Smooth muscle cell of the coronary artery (primary cell): ENCODE measurements at places on chromosomes 5 and 9. TPM values are rescaled to one million over a fixed set of nuclear protein-coding genes. Genes with fewer than 3 reads are reported as not detected.

PCA3 gene
- total RNA-seq, result not detected in 2 replicates

NR5A1 gene
- total RNA-seq, result not detected in 2 replicates

SLC34A1 gene
- total RNA-seq, result not detected in 2 replicates

IRGM gene
- total RNA-seq, result not detected in 2 replicates

KIAA0825 gene
- 1.4 and 1.6 TPM in 2 replicates for total RNA-seq

FST gene
- total RNA-seq, result 38.1 and 73.2 TPM in 2 replicates

DDX4 gene
- not detected in 2 replicates for total RNA-seq

SLC4A9 gene
- not detected in 2 replicates for total RNA-seq

INSL6 gene
- not detected in 2 replicates for total RNA-seq

MARCOL gene
- not detected in 2 replicates for total RNA-seq

SELENOP gene
- 2.6 and 159 TPM in 2 replicates for total RNA-seq

OTP gene
- not detected in 2 replicates for total RNA-seq

TMEM174 gene
- total RNA-seq, result not detected in 2 replicates

C9orf50 gene
- 0.08 TPM in 1 of 2 replicates, not detected in the other for total RNA-seq

OR1J2 gene
- 0.30 and 1.2 TPM in 2 replicates for total RNA-seq

HAVCR2 gene
- 0.30 and 6.9 TPM in 2 replicates for total RNA-seq

LCN6 gene
- not detected in 2 replicates for total RNA-seq

BAAT gene
- total RNA-seq, result not detected in 2 replicates

FLT4 gene
- total RNA-seq, result 2.3 TPM in 1 of 2 replicates, not detected in the other

DND1 gene
- total RNA-seq, result 0.30 TPM in 1 of 2 replicates, not detected in the other

RGP1 gene
- 8.3 and 11.0 TPM in 2 replicates for total RNA-seq

FOXD4L6 gene
- total RNA-seq, result under 0.01 and 0.08 TPM in 2 replicates

KIF12 gene
- total RNA-seq, result under 0.01 TPM in 1 of 2 replicates, not detected in the other

NKD2 gene
- total RNA-seq, result 0.70 and 12.5 TPM in 2 replicates

RORB gene
- total RNA-seq, result 0.08 and 0.82 TPM in 2 replicates

CHSY3 gene
- total RNA-seq, result 4.0 and 8.8 TPM in 2 replicates

OTULIN gene
- 12.4 and 13.7 TPM in 2 replicates for total RNA-seq

LRRC26 gene
- not detected in 2 replicates for total RNA-seq

ERP44 gene
- total RNA-seq, result 3.3 and 6.3 TPM in 2 replicates

FER gene
- 27.3 and 31.0 TPM in 2 replicates for total RNA-seq

LCN12 gene
- total RNA-seq, result not detected in 2 replicates

CDKN2A gene
- total RNA-seq, result 19.0 and 44.6 TPM in 2 replicates

UGCG gene
- total RNA-seq, result 56.9 and 62.9 TPM in 2 replicates

F12 gene
- 0.12 and 0.90 TPM in 2 replicates for total RNA-seq

GNA14 gene
- total RNA-seq, result 1.2 and 2.6 TPM in 2 replicates

EIF4E1B gene
- not detected in 2 replicates for total RNA-seq

SVEP1 gene
- total RNA-seq, result 9.8 and 150 TPM in 2 replicates

RNF38 gene
- total RNA-seq, result 5.1 and 7.3 TPM in 2 replicates

CTNNAL1 gene
- total RNA-seq, result 31.0 and 171 TPM in 2 replicates

ABCA2 gene
- total RNA-seq, result 13.4 and 39.3 TPM in 2 replicates

ST8SIA4 gene
- 0.15 and 0.23 TPM in 2 replicates for total RNA-seq

ANKHD1 gene
- 46.5 and 61.1 TPM in 2 replicates for total RNA-seq

KCNMB1 gene
- 0.08 TPM in 1 of 2 replicates, not detected in the other for total RNA-seq

BHMT gene
- not detected in 2 replicates for total RNA-seq

NCS1 gene
- total RNA-seq, result 26.3 and 35.3 TPM in 2 replicates

MTX3 gene
- total RNA-seq, result 7.2 and 8.4 TPM in 2 replicates

ECM2 gene
- total RNA-seq, result 4.4 and 17.3 TPM in 2 replicates

TAS2R1 gene
- not detected in 2 replicates for total RNA-seq

TERT gene
- not detected in 2 replicates for total RNA-seq

ZDHHC21 gene
- total RNA-seq, result 3.5 and 6.1 TPM in 2 replicates

SLC1A3 gene
- total RNA-seq, result 0.15 and 33.9 TPM in 2 replicates

ABO gene
- total RNA-seq, result not detected in 2 replicates

SLC22A5 gene
- total RNA-seq, result 4.2 and 5.5 TPM in 2 replicates

ACTBL2 gene
- total RNA-seq, result 0.23 TPM in 1 of 2 replicates, not detected in the other

KIF20A gene
- total RNA-seq, result 1.5 and 17.1 TPM in 2 replicates

SLC28A3 gene
- 0.47 and 0.60 TPM in 2 replicates for total RNA-seq
